ENCODE measurements at places on chromosomes 4 and X.

DNA sequence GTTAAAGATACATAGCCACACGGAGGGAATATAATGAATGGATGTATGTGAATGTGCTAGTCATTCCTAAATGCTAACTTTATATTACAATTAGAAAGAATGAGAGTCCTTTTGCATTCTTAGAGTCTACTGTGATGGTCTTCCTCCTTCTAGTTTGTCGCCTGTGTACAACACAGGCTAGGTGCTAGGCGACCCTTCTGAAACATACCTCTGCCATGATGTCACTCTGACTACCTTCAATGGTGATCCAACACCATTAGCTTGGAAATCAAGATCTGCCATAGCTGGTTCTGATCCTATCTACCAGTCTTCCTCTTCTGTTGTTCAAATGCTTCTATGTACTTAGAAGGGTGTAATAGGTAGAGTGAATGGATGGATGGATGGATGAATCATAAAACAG is 151.2 kb downstream of the MGST2 start:
- DNase-seq = no peak

- DNase-seq = no peak
Measured at GRCh38 chrX:1222531-1223241, 10.2 kb upstream of the CRLF2 start.

DNA sequence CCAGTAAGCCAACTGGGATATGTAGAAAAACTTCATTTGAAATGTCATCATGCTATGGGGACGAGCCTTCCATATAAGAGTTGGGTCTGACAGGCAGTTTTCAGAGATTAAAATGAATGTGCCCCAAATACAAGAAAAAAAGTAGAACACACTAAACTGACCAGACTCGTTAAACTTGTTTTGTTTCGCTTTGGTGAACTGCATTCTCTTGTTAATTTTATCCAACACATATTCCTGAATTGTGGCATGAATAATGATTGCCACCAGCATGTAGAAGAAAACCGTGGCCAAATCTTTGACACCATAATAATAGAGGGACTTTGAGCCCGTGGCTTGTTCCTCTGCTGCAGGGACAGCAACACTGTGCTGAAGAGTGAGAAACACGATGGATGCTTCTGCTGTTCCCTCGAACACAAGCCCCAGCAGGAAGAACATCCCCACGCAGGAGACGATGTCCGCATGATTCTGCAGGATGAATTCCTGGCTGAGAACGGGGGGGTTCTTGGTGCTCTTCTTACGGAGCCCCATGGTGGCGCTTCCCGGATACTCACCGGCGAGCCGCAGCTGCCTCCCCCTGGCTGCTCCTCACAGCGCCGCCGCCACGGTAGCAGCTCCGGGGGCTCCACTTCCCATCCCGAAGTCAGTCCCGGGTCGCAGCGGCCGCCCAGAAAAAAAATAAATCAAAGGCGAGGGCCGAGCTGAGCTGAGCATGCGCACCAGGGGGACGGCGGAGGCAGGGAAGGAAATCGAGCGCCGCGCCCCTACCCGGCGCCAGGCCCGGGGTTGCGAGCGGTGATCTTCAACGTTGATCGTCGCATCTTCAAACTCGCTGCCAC is at the start of gene TRAM1L1:
TSS of gene TRAM1L1 (minus strand) at position 711 of the 836 bp plus-strand sequence. CDS start at position 528, 183 bp downstream.
- no peak for DNase-seq

DNA sequence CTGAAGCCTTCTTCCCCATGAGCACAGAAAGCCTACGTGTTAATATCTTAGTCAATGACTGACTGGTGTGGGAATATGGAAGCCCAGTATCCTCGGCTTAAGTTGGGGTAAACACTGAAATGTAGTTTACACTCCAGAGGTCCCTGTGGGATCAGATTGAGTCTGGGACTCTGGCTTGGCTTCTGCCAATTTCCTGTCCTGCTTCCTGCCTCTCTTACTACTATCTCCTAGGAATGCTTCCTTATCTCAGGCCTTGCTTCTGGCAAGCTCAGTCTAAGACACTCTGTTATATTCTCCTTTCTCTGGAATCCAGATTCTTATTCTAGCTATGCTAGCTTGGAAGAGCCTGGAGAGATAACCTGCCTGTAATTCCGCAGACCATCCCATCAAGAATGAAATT is 174.0 kb upstream of the LDB2 start:
- DNase-seq = no peak

DNA sequence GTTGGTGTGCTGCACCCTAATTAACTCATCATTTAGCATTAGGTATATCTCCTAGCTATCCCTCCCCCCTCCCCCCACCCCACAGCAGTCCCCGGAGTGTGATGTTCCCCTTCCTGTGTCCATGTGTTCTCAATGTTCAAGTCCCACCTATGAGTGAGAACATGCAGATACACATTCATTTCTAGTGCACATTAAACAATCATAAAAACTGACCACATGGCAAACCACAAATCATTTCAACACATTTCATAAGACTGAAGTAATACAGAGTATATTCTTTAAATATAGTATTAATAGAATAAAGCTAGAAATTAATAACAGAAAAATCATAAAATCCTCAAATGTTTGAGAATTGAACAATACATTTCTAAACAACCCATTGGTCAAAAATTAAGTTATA is 34.1 kb downstream of the PRKG2 start:
- DNase-seq = no peak

DNA sequence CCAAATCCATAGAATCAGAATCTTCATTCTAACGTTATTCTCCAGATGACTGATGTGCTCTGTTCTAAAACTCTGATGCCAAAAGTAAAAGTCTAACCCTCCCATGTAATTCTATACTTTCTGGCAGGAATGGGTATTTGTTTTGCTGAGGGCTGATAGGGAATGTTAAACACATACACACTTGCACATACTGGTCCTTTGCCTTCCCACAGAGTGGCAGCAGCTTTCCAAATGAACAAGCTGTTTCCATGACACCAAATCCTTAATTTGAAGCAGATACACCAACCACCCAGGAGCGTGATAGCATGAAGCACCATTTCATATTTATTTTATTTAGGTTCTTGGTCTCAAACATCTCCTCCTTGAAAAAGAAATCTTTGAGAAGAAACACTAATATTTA is 155.5 kb upstream of the PRDX4 start:
- no peak for DNase-seq

GRCh38 chr4:84493092-84493850 is 5.8 kb downstream of the NKX6-1 start:
- DNase-seq = no peak

GRCh38 chr4:25972366-25972765 is 58.3 kb downstream of the SMIM20 start:
- DNase-seq = no peak

GRCh38 chr4:186999686-187000085 is 276.0 kb upstream of the FAT1 start:
- no peak for DNase-seq

- no peak for DNase-seq
Measured at GRCh38 chr4:170015285-170015684, 10.9 kb downstream of the MFAP3L start.

- peak; percentile 7 for DNase-seq
Measured at GRCh38 chrX:132463411-132463810, 25.4 kb downstream of the MBNL3 start.

DNA sequence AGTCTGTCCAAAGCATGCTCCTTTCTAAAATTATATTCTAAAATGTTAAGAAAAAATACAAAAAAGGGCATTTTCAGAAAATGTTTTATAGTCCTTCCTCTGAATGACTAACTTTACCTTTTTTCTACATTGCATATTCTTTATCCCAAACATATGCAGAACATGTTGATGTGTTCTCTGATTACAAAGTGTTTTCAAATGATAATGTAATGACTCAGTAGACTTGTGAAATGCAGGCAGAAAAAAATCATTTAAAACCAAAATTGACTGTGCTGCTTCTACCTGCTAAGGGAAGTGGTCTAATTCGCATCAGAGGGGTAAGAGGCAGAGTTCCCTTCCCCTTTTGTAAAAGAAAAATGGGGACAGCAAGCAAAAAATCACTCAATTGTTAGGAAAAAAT is 22.7 kb upstream of the YTHDC1 start:
- no peak for DNase-seq

DNA sequence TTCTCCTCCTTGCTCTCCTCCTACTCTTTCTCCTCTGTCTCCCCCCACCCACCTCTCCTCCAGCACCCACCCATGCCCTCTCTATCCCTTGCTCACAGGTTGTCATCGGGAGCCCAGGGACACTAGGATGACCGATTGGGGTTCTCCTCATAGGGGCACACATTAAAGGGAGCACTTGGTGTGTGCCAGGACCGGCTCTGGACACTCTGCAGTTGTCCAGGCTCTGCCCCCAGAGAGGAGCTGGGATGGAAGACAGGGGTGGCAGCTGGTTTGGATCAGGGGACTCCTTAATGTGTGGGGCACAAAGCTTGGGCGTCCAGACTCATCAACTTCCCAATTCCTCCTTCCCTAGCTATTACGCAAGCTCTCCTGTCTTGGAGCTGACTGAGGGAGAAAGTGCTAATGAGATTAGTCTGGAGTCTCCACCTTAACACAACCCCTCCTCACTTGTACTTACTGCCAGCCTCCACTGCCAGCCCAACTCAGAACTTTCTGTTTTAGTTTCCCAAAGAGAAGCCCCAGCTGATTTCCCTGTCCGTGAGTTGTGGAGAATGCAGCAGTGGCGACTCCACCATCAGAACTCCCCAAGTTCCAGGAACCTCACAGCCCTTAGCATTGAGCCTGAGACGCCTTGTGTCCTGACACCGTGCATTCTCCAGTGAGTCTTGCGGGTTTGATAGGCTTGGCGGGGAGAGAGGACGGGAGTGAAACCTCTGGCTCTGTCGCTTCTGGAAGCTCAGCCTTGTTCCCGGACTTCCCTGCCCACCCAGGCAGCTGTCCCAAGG is 52.2 kb downstream of the CXorf49B start:
- no peak for DNase-seq

GRCh38 chr4:566508-567295 is 9.4 kb downstream of the TMEM271 start:
- no peak for DNase-seq

DNA sequence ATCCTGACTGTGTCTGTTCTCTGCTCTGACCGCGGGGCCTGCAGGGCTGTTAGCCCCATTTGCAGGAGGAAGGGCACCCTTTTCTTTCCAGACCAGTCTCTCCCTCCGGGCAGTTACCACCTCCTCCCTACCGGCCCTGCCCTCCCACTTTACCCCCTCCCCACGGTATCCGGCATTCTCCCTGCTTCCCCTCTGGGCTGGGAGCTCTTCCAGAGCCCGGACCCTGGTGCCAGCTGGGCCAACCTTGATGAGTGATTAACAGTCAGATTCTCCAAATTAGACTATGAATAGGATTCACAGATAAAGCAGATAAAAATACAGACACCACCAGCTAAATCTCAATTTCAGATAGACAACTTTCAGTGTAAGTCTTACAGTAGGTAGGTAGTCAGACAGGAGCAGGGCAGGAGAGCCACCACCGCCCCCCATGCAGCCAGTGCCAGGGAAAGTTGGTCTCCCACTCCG is 23.4 kb upstream of the WFS1 start:
- DNase-seq = no peak

DNA sequence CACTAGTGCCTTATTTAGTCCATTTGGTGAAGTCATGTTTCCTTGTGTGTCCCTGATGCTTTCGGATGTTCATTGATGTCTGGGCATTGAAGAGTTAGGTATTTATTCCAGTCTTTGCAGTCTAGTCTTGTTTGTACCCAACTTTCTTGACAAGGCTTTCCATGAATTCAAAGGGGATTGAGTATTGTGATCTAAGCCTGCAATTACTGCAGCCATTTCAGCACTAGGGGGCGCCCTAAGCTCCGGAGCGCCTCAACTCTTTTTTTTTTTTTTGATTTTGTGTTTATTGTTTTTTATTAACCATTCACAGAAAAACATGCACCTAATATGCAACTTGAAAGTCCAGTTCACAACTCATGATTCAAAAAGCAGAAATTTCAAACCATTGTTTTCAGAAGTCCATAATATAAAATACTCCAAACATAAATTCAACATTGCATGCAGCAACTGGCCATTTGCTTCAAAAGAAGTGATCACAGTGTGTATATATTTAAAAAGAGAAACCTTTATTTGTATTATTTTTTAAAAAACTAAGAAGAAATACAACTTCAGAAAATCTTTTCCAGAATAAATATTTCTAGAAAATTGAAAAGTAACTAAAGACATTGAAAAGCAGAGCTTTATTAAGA is 59.2 kb downstream of the PTPN13 start:
- DNase-seq = no peak

GRCh38 chrX:130418066-130418465 is 16.3 kb downstream of the RBMX2 start:
- DNase-seq = no peak

- no peak for DNase-seq
Measured at GRCh38 chr4:3320361-3321023, 27.7 kb downstream of the RGS12 start.

GRCh38 chr4:165874791-165875371 is 1.8 kb downstream of the TLL1 start:
- DNase-seq = no peak

GRCh38 chr4:129246910-129247461 is 151.0 kb downstream of the C4orf33 start:
- no peak for DNase-seq

GRCh38 chr4:59945716-59946115 is 1254.4 kb upstream of the ADGRL3 start:
- no peak for DNase-seq

DNA sequence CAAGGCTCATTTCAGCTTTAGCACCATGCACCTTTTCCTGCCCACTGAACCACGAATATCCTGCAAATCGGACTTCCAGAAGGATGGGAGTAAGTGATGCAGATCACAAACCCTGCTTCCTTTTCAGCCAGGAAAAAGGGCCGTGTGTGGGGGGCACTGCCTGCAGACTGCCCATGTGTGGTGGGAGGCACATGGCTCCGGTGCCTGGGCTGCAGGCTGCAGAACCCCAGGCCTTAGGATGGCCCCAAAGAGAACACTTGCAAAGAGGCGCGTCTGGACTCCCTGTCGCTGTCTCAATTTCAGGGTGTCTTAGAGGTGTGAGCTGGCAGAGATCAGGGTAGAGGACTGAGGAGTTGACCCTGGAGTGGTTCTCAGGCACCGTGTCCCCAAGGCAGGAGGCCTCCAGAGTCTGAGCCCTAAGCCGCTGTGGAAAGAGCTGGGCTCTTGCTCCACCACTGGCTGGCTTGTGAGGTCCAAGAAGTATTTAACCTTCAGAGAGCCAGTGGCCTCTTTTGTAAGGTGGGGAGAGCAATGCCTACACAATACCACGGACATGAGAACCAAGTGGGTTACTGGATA is 97.0 kb downstream of the ENPP6 start:
- no peak for DNase-seq

- peak; percentile 36 for DNase-seq
Measured at GRCh38 chrX:49192722-49193328, 6.7 kb upstream of the PRICKLE3 start.
